ENCODE measurements at places on chromosomes 11 and 22.

DNA sequence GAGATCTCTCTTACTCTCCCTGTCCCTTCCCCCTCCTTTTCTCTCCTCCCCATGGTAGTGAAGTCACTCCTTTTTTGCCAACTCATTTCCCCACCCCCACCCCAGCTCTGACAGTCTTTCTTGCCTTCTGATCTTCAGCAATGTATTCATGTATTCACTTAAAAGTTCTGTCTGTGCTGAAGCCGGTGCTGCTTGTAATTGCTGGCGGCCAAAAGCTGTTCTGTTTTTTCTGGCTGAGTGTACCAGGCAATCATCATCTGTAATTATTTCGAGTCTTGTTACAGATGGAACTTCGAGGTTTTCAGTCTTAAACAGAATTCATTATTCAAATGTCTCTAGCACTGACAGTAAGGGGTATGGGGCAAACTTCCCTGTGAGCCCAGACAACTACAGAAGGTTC lies 99.5 kb downstream of the SPATA19 start:
- DNase-seq = no peak

GRCh38 chr11:102138223-102138622 lies 28.0 kb downstream of the YAP1 start:
- no peak for DNase-seq

- no peak for DNase-seq
Observed at GRCh38 chr11:133166662-133167061, 365.6 kb downstream of the OPCML start.

- DNase-seq = no peak
Observed at GRCh38 chr11:124736736-124737135, 3.0 kb upstream of the NRGN start.

DNA sequence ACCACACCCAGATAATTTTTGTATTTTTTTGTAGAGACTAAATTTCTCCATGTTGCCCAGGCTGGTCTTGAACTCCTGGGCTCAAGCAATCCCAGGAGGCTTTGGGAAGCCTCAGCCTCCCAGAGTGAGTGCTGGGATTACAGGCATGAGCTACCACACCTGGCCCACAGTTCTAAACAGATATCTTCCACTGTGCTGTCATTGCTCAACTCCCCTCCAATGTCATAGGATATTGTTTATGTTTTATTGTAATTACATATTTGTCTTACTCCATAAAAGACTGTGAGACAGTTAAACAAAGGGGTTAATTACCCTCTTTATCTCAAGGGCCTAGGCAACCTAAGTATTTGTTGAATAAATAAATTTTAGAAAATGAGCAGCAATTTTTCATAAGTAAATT lies 204.2 kb downstream of the GRM5 start:
- DNase-seq = no peak

- DNase-seq = peak; percentile 79
Observed at GRCh38 chr11:73218106-73218829, at the start of gene P2RY2. TSS of gene P2RY2 (plus strand) at chr11:73218281. CDS start at chr11:73234160, 15,879 bp downstream.

DNA sequence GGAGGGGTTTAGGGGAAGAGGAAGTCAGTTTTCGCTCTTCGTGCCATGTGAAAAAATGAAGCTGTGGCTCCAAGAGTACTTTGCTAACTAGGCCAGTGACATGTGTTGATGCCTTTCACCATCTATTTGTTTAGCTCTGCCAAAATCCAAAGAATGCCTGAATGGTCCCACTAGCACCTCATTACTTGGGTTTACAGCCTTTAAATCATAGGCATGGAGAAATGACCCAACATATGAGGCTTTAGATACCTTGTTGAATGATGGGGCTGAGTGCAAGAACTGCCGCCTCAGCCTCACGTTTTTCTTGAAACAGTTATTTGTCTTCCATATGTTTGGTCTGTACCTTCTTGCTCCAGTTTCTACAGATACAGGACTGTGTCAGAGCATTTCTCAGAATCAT lies 8.3 kb downstream of the RBM4 start:
- no peak for DNase-seq

DNA sequence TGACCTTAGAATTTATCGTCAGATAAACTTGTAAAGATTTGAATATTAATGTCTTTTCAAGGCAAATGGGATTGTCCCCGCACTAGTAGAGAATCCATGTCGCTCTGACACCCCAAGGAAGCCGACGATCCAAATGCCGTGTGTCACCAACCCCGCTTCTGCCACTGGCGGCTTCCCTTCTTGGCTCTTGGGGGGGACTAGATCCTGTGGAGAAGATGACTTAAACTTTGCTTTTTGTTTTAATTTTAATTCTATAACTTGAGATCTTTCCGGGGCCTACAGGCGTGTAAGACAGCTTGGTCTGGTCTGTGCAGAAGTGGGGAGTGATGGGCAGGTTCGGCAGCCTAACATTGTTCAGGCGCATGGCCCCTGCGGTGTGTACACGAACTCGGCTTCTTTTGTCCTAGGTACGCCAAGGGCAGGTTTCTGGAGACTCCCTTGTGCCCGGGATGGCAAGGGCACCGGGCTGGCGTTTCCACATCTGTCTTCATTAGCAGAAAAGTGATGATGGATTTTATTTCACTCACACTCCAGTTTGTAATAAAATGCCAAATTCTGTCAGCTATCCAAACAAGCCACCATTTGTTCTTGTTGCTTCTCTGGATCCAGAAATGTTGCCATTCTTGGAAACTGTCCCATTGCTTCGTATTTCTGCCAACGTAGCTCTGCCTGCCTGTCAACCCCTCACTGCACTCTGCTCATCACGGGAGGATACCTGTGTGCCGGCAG lies 6.7 kb downstream of the YDJC start:
- DNase-seq = no peak

DNA sequence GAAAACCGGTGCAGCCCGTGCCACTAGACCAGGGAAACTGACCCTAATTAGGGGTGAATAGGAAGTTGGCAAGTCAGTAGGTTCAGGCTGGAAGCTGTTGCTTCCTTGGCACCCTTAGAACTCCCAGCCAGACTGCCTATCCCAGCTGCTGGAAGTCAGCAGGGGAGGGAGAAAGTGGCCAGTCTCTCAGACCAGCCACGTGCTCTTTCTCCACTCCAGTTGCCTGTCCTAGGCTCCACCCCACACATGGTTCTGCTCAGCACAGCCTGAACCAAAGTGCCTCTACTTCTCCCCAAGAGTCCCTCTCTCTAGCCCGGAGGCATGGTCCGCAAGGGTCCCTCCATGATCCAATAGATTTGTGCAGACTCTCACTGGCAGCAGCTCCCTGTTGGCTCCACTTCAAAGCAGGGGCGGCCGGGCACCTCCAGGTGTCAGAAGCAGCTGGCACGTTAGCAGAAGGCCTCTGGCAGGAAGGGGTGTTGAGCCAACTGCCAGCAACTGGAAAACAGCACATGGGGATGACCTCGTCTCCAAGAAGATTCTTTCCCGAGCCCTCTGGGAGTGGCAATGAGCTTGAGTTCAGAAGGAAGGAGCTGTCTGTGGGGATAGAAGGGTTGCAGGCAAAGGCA lies 27.7 kb downstream of the ARFGAP2 start:
- DNase-seq = no peak

DNA sequence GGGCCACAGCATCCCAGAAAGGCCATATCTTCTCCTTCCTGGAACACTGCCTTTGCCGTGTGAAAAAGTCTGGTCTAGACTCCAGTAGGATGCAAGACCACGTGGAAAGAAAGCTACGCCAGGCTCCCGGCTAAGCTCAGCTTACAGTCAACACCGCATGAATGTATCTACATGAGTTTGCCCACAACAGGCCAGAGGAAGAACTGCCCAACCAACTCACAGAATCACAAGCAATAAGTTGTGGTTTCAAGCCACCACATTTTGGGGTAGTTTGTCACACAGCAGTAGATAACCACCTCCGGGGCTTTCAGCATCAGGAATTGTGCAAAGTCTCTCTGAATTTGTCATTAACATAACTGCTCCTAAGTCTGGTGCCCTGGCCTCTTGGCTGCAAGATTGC lies 27.3 kb downstream of the HSPA8 start:
- no peak for DNase-seq

DNA sequence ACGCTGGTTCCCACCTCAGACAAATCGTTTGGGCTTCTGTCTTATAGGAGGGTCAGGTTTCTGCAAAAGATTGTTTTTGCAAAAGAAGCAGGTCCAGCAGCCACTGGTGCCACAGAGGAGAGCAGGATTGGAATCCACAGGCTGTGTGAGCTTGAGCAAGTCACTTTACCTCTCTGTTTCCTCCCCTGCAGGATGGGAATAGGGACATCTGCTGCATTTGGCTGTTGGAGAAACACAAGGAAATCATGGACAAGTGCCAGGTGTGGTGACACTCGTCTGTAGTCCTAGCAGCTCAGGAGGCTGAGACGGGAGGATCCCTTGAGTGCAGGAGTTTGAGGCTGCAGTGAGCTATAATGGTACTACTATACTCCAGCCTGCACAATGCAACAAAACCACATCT lies 422.6 kb downstream of the MN1 start:
- DNase-seq = no peak

- peak; percentile 95 for DNase-seq
Observed at GRCh38 chr11:14499560-14500180, at the start of gene COPB1. TSS of gene COPB1 (minus strand) at chr11:14499811. CDS start at chr11:14498928, 883 bp downstream.

- no peak for DNase-seq
Observed at GRCh38 chr22:46758867-46759290, 3.6 kb upstream of the TBC1D22A start.

GRCh38 chr11:120184946-120185705 lies 25.7 kb upstream of the OAF start:
- DNase-seq = peak; percentile 29

DNA sequence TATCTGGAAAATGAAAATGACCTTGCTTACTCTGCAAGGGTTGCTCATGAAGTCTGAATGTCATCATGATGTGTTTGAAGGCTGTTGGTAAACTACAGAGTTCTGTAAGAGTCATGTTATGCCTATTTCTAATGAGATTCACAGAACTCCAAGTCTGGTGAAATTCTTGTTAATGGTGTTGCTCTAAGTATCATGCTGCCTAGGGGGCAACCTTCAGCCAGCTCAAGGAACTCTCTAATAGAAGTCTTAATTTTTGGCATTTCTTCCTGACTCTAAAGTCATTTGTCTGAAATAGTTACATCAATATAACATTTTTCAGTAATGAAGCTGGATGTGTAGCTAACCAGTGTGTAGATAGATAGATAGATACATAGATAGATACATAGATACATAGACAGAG lies 302.8 kb downstream of the FAT3 start:
- DNase-seq = no peak

DNA sequence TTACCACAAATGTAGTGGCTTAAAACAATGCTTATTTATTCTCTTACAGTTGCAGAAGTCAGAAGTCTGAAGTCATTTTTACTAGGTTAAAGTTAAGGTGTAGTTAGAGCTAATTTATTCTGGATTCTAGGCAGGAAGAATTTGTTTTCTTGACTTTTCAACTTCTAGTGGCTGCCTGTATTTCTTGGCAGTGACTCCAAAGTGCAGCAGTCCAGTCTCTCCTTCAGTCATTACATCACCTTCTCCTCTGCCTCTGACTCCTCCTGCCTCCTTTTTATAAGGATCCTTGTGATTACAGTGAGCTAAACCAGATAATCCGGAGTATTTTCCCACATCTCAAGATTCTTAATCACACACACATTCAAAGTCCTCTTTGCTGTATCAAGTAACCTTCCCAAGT lies 581.4 kb downstream of the KCNA4 start:
- DNase-seq = no peak

- no peak for DNase-seq
Observed at GRCh38 chr11:27552341-27552740, 45.8 kb upstream of the LIN7C start.

All from activated CD8-positive, alpha-beta memory T cell treated with anti-CD3 and anti-CD28 coated beads, Interleukin-2, amount 50 U/mL, for 48 hours (primary cell).